Stimulated activated CD8-positive, alpha-beta memory T cell treated with anti-CD3 and anti-CD28 coated beads, Interleukin-2, amount 100 ng/mL, for 1 hour (primary cell): ENCODE measurements at places on chromosomes 2 and 18.

DNA sequence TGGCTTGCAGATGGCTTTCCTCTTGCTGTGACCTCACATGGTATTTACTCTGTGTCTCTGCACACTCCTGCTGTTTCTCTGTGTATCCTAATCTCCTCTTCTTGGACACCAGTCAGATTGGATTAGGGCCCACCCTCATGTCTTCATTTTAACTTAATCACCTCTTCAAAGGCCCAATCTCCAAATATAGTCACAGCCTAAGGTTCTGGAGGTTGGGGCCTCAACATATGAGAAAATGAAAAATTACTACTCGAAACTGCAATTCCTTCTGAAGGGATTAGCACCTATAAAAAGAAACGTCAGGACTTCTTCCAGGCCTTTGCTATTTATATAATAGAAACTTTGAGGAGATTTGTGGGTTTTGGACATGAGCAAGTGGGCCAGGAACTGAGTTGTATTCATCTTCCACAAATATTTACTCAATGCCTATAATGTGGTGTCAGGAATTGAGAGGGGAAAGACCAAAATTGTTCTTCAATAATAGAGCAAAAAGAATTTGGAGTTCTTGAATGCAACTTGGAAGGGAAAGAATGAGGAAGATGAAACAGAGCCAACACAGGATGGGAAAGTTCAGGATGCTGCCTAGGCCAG, 270.0 kb upstream of the FN1 start:
- no peak for DNase-seq

DNA sequence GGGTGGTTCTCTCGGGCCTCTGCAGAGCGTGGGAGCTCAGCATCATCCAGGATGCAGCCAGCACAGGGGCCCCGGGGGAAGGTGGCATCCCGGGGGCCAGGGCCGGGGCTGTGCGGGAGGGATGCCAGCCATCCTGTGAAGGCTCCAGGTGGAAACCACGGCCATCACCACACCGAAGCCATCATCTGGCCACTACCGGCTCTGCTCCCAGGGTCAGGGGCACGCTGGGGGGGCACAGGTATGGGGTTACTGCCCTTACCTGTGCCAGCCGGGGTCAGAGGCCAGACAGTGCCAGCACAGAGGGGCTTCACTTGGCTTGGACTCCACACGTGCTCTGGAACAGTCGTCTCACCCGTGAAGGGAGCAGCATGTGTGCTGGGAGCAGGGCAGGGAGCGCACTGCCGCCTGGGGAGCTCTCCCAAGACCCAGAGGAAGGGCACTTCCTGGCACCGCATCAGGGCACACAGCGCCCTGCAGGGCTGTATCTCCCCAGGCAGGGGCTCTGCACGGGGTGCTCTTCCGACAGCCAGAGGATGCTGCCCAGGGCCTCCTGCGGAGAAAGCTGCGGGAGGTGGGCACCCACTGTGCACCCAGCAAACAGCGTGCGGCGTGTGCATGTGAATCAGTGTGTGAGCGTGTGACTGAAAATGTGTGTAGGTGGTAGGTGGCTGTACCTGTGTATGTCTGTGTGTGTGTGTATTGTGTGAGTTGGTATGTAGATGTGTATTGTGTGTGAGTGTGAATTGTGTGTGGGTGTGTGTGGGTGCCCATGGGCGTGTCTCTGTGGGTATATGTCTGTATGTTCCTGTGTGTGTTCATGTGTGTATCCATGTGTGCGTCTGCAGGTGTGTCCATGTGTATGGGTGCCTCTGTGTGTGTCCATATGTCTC, 75.0 kb downstream of the PTGR3 start:
- no peak for DNase-seq

DNA sequence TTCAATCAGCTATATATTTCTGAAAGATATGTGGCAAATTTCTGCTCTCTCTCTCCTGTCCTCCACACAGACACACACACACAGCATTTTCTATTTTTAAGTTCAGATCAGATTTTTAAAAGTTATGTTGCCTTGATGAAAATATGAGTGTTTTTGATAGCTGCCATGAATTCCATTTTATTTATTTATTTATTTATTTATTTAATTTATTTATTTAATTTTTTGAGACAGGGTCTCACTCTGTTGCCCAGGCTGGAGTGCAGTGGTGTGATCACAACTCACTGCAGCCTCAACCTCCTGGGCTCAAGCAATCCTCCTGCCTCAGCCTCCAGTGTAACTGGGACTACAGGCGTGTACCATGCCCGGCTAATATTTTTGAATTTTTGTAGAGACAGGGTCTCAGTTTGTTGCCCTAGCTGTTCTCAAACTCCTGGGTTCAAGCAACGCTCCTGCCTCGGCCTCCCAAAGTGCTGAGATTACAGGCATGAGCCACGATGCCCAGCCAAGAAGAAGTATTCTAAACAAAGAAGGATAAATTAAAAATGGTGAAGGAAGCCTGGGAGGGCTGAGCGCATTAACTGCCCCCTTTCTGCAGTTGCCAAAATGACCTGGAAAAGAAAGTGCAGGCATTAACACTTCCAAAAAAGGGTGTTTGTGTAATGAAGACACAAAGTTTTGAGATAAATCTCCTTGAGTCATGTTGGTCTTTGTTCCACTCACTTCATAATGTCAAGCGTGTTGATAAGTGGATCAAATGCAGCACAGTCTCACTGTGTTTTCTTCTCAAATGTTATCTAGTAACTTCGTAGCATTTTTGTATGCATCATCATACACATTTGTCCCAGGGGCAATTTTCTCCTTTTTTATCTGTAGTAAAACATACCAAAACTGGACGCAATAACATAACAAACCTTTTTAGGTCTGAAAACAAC, 11.1 kb upstream of the IMPA2 start:
- no peak for DNase-seq

DNA sequence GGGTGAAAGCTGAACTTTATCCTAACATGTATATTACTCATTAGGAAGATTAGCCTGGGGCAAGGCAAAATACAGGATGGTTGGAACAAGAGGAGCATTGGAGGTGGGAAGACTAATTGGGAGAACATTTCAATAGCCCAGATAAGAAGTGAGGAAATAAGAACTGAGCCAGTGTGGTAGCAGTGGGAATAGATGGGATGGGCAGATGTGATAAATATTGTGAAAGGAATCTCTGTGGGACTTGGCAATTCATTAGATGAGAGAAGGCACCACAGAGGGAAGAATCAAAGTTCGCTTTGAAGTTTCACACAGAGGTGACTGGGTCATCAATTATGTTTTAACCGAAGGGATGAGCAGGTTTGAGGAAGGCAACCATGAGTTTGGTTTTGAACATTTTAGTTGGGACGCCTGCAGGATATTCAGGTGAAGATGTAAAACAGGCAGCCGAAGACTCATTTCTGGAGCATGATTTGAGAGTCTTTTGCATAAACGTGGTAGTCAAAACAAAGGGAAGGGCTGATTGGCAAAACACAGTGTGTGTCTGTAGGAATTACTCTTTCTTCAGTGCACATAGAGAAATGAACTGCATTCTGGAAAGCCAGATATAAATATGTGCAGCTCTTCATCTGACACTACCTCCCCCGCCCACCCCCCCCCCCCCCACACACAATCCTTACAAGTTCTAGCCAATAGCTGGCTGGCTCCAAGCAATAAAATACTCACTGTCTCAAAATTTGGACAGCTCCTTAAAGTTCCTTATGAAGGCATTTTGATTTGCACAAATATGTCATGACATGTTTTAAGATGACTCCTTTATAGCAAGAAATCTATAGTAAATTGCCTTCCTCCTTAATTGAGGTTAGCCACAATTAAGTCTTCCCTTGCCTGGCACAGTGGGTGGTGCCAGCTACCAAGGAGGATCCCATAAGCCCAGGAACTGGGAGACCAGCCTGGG, 1.9 kb upstream of the SLC1A4 start:
- no peak for DNase-seq

- no peak for DNase-seq
Measured at GRCh38 chr2:238895891-238896600, 48.2 kb downstream of the TWIST2 start.

DNA sequence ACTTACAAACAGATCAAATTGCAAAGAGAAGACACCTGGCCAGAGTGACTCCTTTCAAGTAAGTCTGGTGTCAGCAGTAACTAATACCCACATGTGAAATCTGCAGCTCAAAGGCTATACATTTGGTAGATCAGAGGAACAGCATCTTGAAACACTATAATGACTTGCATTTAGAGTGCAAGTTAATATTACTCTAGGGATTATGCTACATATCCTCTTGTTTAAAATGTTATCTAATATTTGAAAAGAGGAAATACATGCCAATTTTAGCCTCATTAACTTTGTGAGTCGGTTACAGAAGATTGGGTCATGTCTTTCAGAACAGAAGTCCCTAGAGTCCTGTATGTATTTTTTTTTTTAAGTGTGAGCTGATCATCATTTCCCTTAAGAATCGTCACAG, 15.2 kb downstream of the LANCL1 start:
- no peak for DNase-seq

DNA sequence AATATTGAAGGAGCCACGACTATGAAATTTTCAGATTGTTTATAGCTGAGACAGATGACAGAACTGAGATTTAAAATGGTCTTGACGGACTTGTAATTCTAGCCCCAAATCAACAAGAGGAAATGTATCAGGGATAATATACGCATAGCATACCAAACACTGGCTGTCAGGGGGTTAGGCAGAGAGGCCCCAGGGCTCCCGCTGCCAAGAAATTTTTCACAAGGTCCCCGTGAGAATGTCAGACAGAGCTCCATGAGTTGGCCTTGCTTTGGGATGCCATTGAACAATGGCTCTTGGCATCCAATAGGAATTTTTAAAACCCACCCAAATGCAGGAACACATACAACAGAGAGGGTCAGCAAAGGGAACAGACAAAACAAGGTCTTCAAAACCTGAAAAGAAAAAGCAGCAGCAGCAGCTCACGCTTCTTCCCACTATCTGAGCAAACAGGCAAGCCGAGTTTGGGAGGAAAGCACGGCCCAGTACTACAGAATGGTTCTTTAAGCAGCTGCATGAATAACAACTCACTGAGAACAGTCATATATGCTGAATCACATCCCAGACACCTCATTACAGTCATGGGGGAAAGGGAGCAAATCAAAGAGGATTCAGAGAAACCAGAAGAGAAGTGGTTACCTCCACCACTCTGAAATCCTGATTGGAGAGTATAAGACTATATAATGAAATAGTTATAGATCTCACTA, 445.6 kb downstream of the RND3 start:
- DNase-seq = no peak

DNA sequence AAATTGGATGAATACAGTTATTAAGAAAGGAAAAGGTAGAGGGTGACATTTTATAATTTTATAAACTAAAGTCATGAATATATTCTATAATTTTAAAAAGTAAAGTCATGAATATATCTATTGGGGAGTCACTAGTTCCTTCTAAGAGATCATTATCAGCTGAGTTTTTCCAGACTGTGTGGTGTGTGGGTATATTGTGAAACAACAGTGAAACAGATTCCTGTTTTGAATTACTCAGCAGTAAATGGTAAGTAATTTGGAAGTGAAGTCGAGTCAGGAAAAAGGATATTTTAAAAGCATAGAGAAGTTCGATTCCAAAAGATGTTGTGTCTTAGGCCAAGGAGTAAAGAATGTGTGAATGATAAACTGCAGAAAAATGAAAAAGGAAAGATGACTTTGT, 1018.2 kb upstream of the NXPH2 start:
- no peak for DNase-seq

GRCh38 chr2:197264332-197264731, 46.2 kb downstream of the ANKRD44 start:
- no peak for DNase-seq

- no peak for DNase-seq
Measured at GRCh38 chr18:22563164-22563583, 145.5 kb upstream of the CTAGE1 start.

GRCh38 chr2:1837458-1837857, 93.1 kb upstream of the PXDN start:
- DNase-seq = no peak

- DNase-seq = no peak
Measured at GRCh38 chr2:219496825-219497494, 1.7 kb upstream of the GMPPA start.

DNA sequence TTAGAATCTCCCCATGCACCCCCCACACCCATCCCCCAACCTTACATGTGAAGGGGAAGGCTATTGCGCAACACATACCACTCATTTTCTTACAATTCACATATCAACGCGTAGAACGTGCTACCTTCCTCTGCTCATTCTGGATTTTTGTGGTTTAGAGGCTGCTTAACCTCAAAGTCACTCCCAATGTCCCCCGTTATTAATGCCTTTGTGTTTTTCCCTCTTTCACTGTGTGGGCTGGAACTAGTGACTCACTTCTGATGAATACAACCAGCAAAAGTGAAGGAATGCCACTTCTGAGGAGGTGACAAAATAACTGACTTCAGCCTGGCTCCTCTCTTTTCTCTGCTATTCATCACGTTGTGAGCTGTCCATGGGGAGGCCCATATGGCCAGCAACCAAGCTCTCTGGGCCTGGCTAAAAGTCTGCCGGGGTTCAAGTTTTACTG, 342.5 kb upstream of the NXPH2 start:
- DNase-seq = no peak

DNA sequence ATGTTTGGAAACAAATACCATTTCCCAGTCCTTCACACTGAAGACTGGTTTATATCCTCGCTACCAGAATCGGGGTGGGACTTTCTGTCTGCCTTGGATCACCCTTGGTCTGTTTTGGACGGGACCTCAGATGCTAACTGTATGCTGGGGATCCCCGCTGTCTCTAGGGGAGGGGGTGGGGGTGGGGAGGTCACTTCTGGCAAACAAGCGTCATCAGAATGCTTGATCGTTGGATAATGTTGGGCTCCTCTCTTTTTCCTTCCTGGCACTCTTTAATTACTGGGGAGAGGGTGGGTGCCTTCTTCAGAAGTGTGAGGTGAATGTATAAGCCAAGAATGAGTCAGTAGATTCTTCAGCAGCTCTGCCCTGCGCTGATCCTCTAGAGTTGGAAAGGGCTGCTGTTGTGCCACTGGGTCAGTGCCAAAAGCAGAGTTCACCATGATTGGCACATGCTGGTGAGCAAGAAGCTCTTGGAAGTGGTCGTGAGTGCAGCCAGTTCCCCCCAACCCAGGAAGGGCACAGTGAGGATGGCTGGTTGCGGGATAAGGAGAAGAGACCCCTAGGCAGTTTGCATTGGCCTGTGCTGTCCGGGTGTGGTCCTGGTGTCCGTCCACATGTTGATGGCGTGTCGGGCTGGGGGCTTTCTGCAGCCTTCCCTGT, 32.2 kb downstream of the DGKD start:
- DNase-seq = no peak

GRCh38 chr2:136081582-136082210, 36.3 kb downstream of the CXCR4 start:
- no peak for DNase-seq

DNA sequence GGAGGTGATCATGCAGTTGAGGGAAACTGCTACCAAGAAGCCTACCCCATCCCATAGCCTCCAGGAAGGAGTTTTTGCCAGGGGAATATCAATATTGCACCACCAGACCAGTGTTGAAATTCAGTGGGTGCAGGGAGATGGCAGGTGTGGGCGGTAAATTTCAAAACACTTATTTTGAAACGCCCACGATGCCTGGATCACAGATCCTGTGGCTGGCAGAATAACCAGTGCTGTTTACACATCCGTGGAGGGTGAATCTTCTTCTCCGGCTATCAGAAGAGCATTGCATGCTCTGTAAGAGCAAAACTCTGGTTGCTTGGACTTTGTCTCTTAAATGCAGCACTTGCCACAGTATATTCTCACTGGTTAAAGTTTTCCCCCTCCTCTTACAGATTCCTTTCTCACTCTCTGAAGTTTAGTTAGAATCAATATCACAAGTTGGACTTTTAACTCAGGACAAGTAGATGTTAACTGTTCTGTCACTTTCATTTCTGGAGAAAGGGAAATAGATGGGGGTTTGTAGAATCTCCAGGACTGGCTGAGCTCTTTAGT, 70.5 kb upstream of the ZCCHC2 start:
- no peak for DNase-seq

GRCh38 chr2:25418944-25419677, 77.4 kb upstream of the DNMT3A start:
- DNase-seq = no peak
